ENCODE measurements at places on chromosomes 5 and 9. TPM values are rescaled to one million over a fixed set of nuclear protein-coding genes. Genes with fewer than 3 reads are reported as not detected.

Gene TMEM215
- not detected for total RNA-seq

Gene TCF7
- 4.2 TPM for total RNA-seq

Gene TAS2R1
- total RNA-seq: not detected

Gene SLC25A48
- 3.5 TPM for total RNA-seq

Gene KCNT1
- total RNA-seq: not detected

Gene SUSD3
- 4.7 TPM for total RNA-seq

Gene RECK
- total RNA-seq: 6.4 TPM

Gene CYLC2
- total RNA-seq: not detected

Gene MYOZ3
- not detected for total RNA-seq

Gene NR4A3
- total RNA-seq: 0.64 TPM

Gene PCDHGA10
- total RNA-seq: 23.6 TPM

Gene BTNL8
- 0.51 TPM for total RNA-seq

Gene SMU1
- 16.9 TPM for total RNA-seq

Gene PFN3
- total RNA-seq: not detected

Gene SOHLH1
- not detected for total RNA-seq

Gene ARL14EPL
- not detected for total RNA-seq

Gene PTGES
- 22.2 TPM for total RNA-seq

Gene CDH6
- 1.8 TPM for total RNA-seq

Gene SREK1
- total RNA-seq: 69.5 TPM

Gene ZNF782
- total RNA-seq: 27.8 TPM

Gene TMEM252
- not detected for total RNA-seq

Gene INIP
- total RNA-seq: 14.2 TPM

Gene C1QTNF3
- total RNA-seq: 5.9 TPM

Gene PRSS3
- 14.3 TPM for total RNA-seq

Gene ANKRD31
- total RNA-seq: 0.26 TPM

Gene FGF1
- 2.5 TPM for total RNA-seq

Gene SLC45A2
- 2.1 TPM for total RNA-seq

Gene NIPAL4
- 45.8 TPM for total RNA-seq

Gene CERCAM
- total RNA-seq: 26.2 TPM

Gene NUP214
- 36.1 TPM for total RNA-seq

Gene SPINK7
- 22.9 TPM for total RNA-seq

Gene AFAP1L1
- 11.6 TPM for total RNA-seq

Gene SPAG8
- not detected for total RNA-seq

Gene ASS1
- 173 TPM for total RNA-seq

Gene PCDHGA9
- total RNA-seq: 9.2 TPM

Gene RNF44
- total RNA-seq: 42.7 TPM

Gene SMIM3
- total RNA-seq: 7.1 TPM

Gene GLRA1
- total RNA-seq: not detected

Gene NAA35
- total RNA-seq: 10.5 TPM

Gene ENDOG
- total RNA-seq: 20.5 TPM

Gene SPARC
- total RNA-seq: 337 TPM

Gene MEGF10
- total RNA-seq: 2.9 TPM

Gene MRPS30
- total RNA-seq: 77.7 TPM

Gene KLHL9
- 12.0 TPM for total RNA-seq

Gene C5orf34
- 5.4 TPM for total RNA-seq

Gene SLC34A1
- not detected for total RNA-seq

Gene EHMT1
- 77.2 TPM for total RNA-seq

Gene PPP2R2B
- 6.0 TPM for total RNA-seq

Gene OLFM1
- 9.6 TPM for total RNA-seq

Gene ATP6V1G1
- total RNA-seq: 181 TPM

Gene PALM2AKAP2
- total RNA-seq: 0.30 TPM

Gene SPATA31D4
- total RNA-seq: not detected

Gene SLC6A3
- not detected for total RNA-seq

Gene MATR3
- 115 TPM for total RNA-seq

Gene FOXD4L3
- not detected for total RNA-seq

Gene DOK3
- 2.3 TPM for total RNA-seq

Gene MRPS27
- 48.7 TPM for total RNA-seq

Gene CAMK4
- 0.05 TPM for total RNA-seq
